ENCODE measurements at places on chromosomes 7 and 10.

DNA sequence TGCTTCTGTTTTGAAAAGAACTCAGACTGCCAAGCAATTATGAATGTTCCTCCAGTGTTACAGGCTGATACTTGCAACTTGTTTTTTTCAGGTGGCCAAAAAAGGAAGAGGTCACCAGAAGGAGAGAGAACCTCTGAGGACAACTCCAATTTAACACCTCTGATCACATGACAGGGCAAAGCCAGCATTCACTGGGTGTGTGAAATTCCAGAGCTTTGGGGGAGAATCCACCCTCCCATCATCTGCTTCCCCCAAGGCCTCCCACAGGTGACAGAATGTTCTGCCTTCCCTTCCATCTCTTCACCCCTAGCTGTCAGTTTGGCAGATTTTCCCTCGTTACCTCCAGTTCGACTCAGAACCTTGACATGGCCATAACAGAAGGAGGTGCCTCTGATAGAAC, 39.1 kb downstream of the GOT1 start:
- no peak for DNase-seq

- DNase-seq = no peak
Observed at GRCh38 chr10:129140921-129141885, 325.8 kb upstream of the MGMT start.

DNA sequence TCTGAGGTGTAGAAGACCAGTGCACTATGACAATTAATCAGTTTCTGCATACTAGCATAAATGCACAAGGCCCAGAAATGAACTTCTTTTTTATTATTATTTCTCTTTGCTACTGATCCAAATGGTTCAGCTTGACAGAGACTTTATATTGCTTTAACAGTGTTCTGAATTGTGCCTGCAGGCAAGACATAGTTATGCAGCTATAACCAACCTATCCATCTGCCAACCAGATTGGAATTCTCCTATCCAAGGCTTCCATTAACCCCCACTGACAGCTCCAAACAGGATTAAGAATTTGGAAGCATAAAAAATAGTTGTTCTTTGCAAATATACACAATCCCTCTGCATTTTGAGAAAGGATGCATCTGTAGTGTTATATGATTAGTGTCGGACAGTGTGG, 98.2 kb downstream of the BTRC start:
- no peak for DNase-seq

DNA sequence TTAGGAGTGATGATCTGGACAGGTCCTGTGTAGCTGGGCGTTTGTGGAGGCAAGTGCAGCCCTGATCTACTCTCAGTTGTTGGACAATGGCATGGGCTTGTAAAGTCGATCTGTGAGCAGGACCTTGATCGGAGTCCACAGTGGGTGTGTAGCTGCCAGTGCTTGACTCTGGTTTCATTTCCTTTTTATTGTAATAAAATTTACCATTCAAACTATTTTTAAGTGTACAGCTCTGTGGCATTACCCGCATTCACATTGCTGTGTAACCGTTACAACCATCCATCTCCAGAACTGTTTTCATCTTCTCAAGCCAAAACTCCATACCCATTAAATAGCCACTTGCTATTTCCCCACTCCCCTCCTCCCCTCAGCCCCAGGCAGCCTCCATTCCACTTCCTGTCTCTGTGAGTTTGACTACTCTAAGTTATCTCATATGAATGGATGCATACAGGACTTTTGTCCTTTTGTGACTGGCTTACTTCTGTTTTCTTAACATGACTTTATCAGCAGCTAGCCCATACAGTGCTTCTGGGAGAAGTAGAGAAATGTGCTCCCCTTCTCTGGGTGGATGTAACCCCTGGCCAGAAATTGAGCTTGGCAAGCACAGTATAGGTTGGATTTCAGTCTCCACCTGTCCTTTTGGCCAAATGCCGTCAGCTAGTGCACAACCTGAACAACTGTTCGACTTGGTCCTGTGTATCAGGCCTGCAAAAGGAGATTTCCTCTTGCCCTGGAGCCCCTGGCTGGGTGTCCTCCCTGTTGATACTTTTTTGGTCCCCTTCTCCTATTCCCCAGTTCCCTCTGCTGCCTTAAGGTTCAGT, 180.0 kb downstream of the LRMDA start:
- DNase-seq = no peak

DNA sequence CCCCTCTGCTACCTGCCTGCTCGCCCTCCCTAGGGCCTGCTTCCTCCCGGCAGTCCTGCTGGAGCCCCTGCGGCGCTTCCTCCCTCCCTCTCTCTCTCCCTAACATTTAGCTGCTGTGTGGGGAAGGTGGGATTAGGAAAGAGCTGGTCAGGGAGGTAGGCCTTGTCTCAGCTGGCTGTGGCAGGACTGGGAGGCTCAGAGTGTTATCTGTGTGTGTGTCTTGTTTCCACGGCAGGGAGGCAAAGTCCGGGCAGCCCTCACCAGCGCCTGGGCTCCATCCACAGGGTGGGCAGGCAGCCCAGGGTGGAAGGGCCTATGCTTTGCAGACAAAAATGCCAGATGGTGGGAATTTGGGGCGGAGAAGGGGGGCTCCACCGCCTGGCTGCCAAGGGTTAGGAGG, 105.7 kb downstream of the RPS24 start:
- no peak for DNase-seq

DNA sequence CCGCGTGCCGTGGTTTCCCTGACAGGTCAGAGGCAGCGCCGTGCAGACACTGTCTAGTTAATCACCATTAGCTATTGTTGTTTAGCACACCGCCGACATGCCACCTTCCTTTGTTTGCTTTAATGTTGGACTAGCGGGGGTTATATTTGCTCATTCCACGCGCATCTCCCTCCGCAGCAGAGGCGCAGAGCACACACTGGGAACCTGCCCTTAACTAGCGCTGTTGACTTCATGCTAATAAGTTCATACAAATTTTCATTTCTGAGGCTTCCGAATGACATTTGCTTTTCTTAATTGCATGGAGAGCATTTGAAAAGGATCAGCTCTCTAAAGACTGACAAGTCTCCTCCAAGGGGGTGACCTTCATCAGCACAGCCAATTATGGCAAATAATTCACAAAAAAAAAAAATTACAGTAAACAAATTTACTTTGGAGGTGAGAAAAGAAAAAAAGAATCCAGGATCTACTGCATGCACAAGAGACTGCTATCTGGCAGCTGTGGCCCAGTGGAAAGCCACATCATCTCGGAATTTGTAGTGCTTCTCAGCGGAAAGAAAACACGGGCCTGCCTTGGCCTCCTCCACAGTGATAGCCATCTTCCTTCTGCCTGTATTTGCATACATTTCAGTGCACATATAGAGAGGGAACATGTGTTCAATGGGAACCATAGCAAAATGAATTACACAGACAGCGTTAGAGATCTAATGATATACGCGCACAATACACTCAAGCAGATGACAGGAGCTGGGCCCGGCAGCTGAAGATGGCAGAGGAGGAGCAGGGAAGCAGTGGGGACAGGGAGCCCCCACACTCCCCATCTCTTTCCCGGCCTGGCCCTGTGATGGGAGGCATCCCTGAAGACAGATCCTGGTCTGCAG, 94.2 kb downstream of the EBF3 start:
- DNase-seq = no peak

DNA sequence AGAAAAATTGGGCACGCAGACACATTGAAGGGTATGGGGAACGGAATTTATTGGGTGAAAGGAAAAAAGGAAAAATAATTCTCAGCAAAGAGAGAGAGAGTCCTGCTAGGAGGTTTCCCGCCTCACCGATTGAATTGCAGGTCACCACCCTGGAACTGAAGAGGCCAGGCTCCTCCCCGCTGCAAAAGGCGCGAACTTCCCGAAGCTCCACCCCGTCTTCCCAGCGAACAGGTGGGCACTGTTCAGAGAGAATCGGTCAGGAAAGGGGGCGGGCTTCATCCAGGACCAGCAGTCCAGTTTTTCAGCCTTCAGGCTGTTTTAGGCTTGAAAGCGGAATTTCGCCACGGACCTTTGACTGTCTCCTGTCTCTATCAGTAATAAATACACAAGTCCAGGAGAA, 27.3 kb upstream of the CADPS2 start:
- no peak for DNase-seq

DNA sequence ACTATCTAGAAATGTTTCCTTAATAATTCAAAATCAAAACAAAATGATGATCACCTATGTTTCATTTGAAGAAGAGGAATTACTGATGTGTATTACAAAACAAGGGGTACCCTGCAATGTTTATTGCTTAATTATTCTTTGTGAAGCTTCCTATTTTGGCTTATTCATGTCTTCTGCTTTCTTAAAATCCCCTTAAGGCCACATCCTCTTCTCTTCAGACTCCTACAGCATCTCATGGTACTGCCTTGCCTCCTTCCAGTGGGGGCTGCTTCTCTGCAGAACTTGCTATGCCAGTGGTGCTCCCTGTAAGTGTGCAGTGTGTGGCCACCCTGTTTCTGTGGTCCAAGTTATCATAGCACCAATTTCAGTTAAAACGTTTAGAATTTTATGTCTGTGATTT, 35.0 kb downstream of the CCDC146 start:
- DNase-seq = no peak

DNA sequence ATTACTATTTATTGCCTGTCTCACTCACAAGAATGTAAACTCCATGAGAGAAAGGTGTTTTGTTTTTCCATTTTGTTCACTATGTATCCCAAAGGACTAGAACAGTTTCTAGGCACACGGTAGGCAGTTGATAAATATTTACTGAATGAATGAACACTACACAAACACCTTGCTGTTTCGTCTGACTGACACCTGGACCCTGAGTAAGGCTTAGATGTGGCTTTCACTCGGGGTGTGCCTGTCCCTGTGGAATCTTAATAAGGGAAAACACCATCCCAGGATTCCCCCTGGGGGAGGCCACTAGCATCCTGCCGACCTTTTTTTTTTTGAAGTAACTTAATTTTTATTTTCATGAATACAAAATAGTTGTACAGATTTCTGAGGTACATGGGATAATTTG, 66.6 kb upstream of the STEAP1B start:
- no peak for DNase-seq

- DNase-seq = no peak
Observed at GRCh38 chr7:54864663-54865062, 105.7 kb upstream of the SEC61G start.

DNA sequence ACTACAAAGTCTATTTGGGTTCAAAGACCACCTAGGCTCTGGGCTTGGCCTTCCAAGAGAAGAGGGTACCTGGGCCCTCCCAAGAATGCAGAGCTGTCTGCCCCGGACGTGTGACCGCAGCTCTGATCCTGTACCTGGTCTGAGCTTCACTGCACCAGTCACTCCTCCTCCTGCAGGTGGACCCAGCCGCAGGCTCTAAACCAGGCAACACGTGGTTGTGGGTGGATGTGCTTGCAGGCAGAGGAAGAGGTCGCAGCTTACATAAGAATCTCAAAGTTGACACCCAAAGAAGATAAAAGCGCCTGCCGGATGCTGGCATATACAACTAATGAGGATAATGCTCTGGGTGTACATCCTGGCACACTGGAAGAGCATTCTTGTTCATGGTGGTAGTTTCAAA, 9.4 kb upstream of the PFKP start:
- no peak for DNase-seq

DNA sequence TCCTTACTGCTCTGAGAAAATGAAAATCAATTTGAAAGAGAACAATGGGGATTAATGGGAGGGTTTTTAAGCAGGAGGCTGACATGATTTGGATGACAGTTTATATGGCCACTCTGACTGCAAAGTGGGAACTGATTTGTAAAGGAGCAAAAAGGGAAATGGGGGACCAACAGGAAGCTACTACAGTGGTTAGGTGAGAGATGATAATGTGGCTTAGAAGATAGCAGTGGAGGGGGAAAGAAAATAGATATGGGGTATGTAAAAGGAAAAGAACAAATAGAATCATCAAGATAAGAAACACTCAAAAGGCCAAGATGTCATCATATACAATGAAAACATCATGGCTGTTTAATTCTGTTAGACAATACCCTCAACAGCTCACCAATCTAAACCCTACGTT, 177.5 kb downstream of the ANK3 start:
- DNase-seq = no peak

- DNase-seq = no peak
Observed at GRCh38 chr10:89503151-89503550, 32.2 kb downstream of the SLC16A12 start.

GRCh38 chr10:62814756-62815380, 1.3 kb downstream of the EGR2 start:
- DNase-seq = no peak

DNA sequence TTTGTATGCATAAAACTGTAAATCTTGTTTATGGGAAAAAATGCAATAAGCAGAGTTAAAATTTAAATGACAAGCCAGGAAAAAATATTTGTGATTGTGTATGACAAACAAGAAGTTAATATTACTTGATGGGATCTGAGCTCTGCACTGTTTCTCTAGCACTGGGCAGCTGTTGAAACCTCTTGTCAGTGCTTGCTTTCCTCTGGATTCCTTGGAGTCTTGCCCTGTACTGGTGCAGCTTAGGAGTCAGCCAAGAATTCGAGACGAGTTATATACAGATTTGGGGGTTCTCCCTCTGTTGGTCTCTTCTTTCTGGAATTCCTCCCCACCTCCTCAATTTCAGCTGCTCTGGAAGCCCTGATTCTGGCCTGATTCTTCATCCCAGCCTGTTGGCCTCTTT, 24.3 kb upstream of the OPN4 start:
- DNase-seq = no peak

DNA sequence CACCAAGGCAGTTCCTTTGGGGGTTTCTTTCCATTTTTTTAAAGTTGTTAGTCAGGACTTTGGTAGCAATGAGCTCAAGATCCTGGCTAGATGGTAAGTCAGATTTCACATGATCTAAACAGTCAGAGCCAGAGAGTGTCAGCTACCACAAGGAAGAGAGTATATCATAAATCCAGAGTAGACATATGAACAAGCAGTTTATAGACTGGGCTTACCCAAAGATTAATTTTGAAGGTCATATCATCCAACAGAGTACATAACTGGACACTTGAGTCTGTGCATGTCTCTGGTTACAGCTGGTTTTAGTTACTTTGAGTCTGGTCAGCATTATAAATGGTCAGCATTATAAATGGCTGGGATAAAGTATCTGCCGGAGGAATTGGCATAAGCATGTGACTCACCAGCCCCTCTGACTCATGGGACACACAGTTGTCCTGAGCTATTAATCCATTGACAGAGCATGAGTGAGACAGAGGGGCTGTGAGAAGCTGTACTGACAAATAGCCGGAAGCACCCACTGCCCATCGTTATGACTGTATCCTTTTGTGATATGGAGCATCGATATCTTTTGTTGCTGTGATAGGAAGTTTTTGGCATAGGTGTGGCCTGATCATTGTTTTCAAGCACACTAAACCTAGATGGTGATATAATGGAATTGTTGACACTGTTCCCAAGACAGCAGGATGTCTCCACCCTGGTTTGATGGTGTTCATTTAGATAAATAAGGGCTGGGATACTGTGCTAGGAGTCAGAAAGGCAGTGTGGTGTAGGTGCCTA, 19.3 kb downstream of the PPP1R3C start:
- DNase-seq = peak; percentile 98

GRCh38 chr10:124511205-124512039, 49.8 kb downstream of the LHPP start:
- DNase-seq = no peak

Measured in GM04504 (cell line).